ENCODE measurements at places on chromosomes 4 and X.

DNA sequence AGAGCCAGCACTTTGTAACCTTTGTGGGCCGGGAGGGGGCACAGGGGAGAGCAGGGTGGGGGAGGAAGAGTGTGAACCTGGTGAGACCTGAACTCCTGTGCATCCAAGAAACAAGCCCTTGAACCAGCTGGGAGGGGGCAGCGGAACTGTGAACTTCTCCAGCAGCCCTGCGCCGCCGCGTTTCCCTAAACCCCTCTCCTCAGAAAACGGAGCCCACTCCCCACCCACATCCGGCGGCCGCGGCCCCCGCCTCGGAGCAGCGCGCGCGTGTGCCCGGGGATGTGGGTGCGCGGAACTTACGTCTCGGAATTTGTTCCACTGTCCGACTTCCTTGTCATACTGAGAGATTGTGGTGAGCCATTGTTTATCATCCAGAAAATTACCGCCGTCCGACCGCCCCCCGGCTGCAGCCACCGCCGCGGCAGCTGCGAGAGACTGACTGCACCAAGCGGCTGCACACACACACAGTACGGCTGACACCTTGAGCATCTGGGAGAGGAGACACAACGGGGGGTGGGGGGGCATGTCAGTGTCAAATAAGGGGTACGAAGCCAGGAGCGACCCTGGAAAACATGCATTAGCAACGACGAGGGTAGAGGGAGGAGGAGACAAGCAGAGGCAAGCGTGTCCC is 494 bp downstream of the SPOCK3 start:
- no peak for DNase-seq

DNA sequence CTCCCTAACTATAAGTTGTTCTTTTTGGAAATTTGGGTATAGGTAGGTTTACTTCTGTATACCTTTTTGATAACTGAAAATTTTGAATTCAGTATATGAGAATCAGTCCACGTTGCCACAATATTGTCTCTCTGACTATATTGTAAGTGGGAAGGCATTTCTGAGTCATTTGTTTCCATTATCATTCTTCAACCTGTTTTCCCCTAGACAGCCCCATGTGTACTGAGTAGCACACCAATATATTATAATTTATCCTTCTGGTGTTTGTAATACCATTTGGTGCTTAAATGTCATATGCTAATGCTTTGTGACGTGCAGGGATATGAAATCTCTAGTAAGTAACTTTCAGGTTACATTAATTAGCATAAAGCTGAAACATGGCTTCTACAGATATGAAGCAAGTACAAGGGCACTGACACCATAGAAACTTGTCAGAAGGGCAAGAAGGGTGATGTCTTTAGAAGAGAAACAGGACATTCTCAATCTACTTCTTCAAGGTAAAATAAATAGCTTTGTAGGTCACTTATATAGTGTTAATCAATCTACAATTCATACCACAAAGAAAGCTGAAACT is 27.7 kb downstream of the PAK3 start:
- DNase-seq, result no peak

- no peak for DNase-seq
Measured at GRCh38 chrX:38548508-38548907, 12.8 kb upstream of the TSPAN7 start.

DNA sequence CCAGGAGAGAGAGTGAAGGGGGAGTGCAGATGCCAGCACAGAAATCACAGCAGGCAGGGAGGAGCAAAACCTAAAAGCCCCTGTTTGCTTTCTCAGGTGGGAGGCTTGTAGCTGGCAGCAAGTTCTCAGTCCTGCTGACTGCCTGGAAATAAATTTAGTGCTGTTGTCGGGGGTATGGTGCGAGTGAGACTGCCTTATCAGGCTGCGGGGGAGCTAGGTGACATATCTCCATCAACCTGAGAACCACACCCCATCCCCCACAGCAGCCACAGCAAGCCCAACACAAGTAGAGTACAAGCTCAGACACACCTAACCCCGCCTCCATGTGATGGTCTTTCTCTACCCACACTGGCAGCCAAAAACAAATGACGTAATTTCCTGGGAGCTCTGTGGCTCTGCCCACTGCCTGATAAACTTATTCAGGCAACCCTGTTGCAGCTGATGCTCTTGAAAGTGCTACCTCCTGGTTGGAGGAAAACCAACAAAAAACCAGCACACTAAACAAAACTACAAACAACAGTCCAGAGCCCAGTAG is 953.4 kb upstream of the NDST4 start:
- DNase-seq, result no peak

DNA sequence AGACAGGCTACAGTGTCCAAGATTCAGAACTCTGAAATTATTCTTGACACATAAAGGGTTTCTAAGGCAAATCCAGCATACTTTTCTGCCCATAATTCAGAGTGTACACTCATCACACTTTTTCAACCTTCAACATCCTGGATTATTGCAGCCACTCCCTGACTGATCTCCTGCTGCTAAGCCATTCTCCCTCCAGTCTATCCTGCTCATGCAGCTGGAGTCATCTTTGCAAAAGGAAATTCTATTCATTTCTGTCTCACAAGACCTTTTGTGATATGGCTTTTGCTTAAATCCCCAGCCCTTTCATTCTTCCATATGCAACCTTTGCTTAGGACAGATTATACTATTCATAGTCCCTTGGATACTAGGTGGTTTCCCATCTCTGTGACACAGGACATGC is 236.1 kb upstream of the LDB2 start:
- DNase-seq, result no peak

- no peak for DNase-seq
Measured at GRCh38 chrX:77346859-77347258, 100.3 kb upstream of the FGF16 start.

GRCh38 chr4:911221-911751 is 20.8 kb downstream of the GAK start:
- DNase-seq, result no peak

- no peak for DNase-seq
Measured at GRCh38 chr4:7414046-7414445, 20.7 kb downstream of the PSAPL1 start.

- DNase-seq, result no peak
Measured at GRCh38 chr4:74934888-74935287, 2.0 kb downstream of the PARM1 start.

GRCh38 chr4:41129128-41129754 is 85.1 kb downstream of the APBB2 start:
- DNase-seq, result no peak

GRCh38 chr4:15703439-15703838 is 574 bp downstream of the BST1 start:
- no peak for DNase-seq

GRCh38 chr4:41569961-41570360 is 32.0 kb downstream of the LIMCH1 start:
- no peak for DNase-seq

GRCh38 chr4:110306303-110306702 is 107.9 kb upstream of the ELOVL6 start:
- DNase-seq, result no peak

GRCh38 chr4:133208694-133209285 is 59.7 kb downstream of the PCDH10 start:
- no peak for DNase-seq

- DNase-seq, result no peak
Measured at GRCh38 chr4:26670903-26671537, 87.1 kb downstream of the TBC1D19 start.

- no peak for DNase-seq
Measured at GRCh38 chr4:176044589-176044951, 21.1 kb upstream of the WDR17 start.

DNA sequence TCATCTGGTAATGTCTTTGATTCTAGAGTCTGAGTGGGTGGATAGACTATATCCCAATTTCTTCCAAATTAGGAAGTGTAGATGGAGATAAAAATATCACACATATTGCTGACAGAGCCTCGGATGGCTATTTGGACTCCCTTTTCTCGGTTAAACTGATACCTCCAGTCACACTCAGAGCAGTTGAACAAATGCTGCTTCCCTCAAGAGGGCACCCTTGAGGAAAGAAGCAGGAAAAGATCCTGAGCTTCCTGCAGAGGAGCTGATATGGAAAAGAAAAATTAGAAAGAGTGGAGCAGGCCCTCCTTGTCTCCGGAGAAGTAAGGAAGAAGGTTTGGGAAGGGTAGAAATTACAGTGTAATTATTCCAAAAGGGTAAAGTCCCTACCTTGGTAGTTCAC is 96.2 kb upstream of the CCSER1 start:
- DNase-seq, result no peak

DNA sequence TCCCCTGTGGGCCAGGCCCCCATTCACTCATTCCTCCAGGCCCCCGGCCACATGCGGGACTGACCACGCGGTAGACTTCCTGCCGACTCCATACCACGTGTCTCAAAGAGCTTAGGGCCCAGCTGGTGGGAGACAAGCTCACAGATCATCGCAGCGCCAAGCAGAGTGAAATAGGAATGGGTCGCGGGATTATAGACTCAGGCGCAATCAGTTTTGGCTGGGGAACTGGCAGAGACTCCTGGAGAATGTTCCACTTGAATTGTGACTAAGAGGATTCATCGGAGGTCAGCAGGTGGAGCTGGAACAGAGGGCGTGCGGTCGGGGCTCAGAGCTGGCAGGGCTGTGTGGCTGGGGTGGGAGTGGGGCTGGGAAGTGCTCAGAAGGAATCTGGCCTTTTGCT is 15.6 kb downstream of the ATP2B3 start:
- DNase-seq, result no peak

- no peak for DNase-seq
Measured at GRCh38 chrX:31371956-31372355, 300.1 kb upstream of the FTHL17 start.
